Epithelial cell of alveolus of lung (primary cell): ENCODE measurements at places on chromosomes 6 and 20. TPM values are rescaled to one million over a fixed set of nuclear protein-coding genes. Genes with fewer than 3 reads are reported as not detected.

PXDC1 gene
- total RNA-seq = 31.9 and 49.4 TPM in 2 replicates

UBD gene
- total RNA-seq = 0.13 TPM in 1 of 2 replicates, not detected in the other

C20orf204 gene
- 0.13 and 2.0 TPM in 2 replicates for total RNA-seq

SLC17A9 gene
- 3.0 and 17.1 TPM in 2 replicates for total RNA-seq
